ENCODE measurements at places on chromosomes 11 and 22.

DNA sequence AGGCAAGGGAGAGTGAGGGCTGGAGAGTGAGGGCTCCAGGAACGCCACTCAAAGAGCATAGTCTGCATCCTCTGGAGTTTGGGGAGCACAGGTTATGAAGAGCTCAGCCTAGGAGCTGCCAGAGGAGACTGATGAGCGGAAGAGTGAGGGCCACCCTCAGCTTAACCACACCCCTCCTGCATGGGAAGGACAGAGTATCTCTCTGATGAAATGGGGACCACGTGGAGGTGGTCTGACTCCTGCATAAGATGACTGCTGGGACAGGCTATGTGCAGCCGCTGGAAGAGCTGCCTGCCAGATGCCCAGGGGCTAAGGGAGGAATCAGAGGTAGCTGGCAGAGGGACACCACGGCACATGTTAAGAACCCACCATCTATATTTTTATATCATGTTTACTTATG, 162.9 kb upstream of the POU2AF2 start:
- no peak for DNase-seq

DNA sequence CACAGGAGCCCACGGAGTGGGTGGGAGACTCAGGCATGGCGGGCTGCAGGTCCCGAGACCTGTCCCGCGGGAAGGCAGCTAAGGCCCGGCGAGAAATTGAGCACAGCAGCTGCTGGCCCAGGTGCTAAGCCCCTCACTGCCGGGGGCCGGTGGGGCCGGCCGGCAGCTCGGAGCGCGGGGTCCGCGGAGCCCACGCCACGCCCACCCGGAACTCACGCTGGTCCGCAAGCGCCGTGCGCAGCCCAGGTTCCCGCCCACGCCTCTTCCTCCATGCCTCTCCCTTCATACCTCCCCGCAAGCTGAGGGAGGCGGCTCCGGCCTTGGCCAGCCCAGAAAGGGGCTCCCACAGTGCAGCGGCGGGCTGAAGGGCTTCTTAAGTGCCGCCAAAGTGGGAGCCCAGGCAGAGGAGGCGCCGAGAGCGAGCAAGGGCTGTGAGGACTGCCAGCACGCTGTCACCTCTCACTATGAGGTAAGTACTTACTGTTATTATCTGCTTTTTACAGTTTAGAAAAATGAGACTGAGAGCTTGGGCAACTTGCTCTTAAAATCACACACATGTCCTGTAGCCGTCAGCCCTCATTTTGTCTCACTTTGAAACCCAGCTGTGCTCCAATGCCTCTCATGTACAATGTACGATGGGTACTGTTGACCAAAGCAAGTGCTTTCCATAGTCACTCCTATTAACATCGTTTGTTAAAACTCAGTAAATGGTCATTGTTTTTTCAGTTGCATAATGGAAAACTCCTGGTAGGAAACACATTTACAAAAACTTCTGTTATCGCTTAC, 12.2 kb upstream of the OR10D3 start:
- DNase-seq = no peak

GRCh38 chr11:116691771-116692177, 81.0 kb downstream of the BUD13 start:
- DNase-seq = peak; percentile 85

- DNase-seq = no peak
Measured at GRCh38 chr11:64593156-64594105, 2.4 kb downstream of the SLC22A12 start.

GRCh38 chr22:33913188-33913587, 7.1 kb downstream of the LARGE1 start:
- DNase-seq = no peak

- peak; percentile 87 for DNase-seq
Measured at GRCh38 chr11:123429913-123430720, at the start of gene GRAMD1B. GRAMD1B (plus strand) TSS chr11:123430269; CDS start chr11:123430793, 524 bp downstream.

- no peak for DNase-seq
Measured at GRCh38 chr11:70594606-70595005, 196.3 kb downstream of the CTTN start.

GRCh38 chr11:65487467-65488272, 11.2 kb upstream of the MALAT1 start:
- DNase-seq = no peak

DNA sequence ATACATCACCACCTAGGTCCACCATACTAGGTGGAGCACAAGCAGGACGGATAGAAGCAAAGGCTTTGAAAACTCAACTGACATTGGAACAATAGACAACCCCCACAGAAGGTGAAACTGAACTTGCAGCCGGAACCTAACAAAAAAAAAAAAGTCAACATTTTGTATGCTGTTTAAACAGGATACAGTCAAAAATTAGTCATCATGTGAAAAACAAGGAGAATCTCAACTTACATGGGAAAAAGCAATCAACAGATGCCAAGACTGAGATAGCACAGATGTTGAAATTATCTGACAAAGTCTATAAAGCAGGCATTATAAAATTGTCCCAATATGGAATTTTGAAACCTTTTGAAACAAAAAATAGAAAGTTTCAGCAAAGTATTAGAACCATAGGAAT, 123.8 kb downstream of the RAB38 start:
- no peak for DNase-seq

- no peak for DNase-seq
Measured at GRCh38 chr11:73995731-73996130, 13.1 kb upstream of the UCP2 start.

DNA sequence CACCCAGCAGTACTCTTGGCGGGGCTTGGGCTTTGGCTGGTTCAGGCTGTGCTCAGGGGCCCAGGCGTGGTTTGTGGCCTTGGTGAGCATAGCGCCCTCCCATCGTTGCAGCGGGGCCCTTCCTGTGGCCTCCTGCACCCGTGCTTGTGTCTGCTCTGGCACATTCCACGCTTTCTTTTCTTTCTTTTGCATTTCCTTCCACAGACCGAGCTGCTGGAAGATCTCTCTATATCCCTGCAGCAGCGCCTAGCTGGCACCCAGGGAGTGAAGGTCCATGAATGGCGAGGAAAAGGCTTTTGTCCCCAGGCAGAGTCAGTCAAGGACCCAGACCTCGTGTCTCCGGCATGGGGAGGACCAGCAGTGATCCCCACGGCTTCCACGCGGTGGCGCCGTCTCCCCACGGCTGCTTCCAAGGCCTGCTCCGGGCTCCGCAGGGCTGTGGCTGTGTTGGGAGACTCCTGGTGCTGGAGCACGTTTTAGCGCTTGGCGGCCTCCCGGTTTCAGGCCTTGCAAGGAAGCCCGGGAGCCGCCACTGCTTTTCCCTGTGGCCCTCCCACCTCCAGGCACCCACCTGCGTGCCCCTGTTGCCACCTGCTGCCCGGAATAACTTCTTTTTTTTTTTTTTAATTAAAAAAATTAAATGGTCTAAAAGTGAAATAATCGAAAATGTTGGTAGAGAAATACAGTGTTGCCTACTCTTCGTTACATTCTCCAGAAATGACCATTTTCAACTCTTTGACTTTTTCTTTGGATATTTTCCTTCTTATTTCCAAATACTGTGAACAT, 28.5 kb downstream of the GLB1L2 start:
- DNase-seq = peak; percentile 88

- DNase-seq = no peak
Measured at GRCh38 chr11:131449036-131450019, 78.9 kb downstream of the NTM start.

DNA sequence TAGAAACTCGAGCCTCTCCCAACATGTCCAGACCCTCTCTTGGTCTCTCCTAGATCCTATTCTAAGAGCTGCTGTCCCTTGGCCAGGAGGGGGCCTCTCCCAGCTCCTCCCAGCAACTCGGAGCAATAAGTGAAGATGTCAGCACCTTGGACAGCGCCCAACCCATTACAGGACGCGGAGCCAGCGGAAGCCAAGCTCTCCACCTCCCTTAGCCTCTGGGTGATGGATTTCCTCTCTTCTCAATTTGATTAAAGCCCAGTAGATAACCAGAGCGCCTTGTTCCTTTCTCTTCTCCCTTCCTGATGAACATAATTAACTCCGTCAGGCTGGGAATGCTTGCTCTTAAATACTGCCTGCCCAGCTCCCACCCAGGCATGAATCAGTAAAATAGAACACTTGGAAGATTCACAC, 26.2 kb upstream of the TPBGL start:
- peak; percentile 88 for DNase-seq

- no peak for DNase-seq
Measured at GRCh38 chr11:76835928-76836612, 24.6 kb upstream of the ACER3 start.

DNA sequence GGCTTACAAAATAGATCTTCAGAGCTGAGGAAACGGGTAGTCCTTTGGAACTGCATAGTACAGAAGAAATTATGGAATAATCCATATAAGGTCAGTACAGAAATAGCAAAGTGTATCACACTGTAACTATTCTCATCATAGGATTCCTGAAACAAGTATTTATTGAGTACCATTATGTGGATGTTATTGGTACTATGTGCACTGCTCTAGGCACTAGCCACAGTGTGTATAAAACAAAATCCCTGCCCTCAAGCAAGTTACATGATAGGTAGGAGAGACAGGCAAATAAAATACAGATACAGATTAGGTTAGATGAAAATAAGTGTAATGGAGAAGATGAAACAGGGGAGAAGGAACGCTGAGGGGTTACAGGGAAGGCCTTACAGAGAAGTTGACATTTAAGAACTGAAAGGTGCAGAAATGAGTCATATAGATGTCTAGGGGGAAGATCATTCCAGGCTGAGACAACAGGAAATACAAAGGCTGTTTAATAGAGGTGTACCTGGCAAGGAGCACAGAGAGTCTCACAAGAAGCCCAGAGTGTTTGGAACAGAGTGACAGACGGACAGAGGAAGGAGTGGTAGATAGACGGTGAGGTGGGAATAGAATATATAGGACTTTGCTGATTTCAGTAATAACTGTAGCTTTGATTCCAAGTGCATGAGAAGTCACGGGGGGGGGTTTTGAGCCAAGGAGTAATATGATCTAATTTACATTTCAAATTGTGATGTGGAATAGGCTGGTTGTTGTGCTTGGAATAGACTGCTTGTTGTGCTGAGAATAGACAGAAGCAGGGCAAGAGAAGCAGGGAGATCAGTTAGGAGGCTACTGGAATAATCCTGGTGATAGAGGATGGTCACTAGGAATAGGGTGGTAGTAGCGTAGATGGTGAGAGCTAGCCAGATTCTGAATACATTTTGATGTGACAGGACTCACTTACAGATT, 13.7 kb downstream of the RNF141 start:
- no peak for DNase-seq

DNA sequence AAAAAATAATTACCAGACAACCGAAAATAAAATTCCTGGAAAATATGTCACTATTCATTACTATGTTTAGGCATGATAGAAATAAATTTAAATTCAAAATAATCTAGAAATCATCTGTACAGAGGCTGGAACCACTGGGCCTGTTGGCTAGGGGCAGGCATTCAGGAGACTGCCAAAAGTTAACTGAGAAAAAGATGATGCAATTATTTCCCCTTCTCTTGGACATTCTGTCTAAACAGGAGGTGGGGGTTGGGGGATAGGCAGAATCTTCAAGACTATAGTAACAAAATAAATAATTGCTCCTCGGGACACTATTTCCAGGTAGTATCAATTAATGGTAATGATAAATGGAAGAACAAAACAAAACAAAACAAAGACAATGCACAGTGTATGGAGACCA, 14.1 kb downstream of the BTBD10 start:
- DNase-seq = no peak

DNA sequence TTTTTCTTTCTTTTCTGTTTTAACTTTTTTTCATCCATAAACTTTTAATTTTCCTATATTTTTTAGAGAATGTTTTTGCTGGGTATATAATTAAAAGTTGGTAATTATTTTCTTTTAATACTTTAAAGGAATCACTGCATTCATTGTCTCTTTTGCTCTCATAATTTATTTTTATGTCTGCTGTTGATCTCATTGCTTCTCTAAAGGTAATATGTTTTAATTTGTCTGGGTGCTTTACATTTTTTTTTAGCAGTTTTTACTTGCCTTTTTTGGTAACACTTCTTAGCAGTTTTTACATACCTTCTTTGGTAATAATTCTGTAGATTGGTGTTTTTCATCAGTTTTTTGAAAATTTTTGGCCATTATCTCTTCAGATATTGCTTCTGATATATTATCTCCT, 89.4 kb upstream of the BMAL1 start:
- DNase-seq = no peak

DNA sequence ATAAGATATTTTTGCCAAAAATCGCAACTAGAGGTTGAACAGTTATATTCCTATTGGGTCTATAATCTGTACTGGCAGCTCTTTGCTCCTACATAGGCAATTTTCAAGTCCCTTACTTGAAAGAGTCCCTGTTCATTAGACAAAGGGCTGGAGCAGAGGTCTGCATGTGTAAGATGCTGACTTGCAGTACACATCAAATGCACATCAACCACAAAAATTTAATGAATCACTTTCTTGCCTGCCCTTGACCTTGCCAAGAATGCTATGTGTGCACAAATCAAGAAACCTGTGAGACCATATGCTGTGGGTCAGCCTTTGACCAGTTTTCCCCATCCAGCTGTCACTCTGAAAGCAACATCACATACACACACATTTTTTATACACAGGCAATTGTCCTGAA, 661.5 kb downstream of the LRRC4C start:
- no peak for DNase-seq

GRCh38 chr11:6472934-6473333, 807 bp downstream of the TRIM3 start:
- no peak for DNase-seq

- DNase-seq = no peak
Measured at GRCh38 chr11:28337701-28338100, 229.5 kb downstream of the METTL15 start.

DNA sequence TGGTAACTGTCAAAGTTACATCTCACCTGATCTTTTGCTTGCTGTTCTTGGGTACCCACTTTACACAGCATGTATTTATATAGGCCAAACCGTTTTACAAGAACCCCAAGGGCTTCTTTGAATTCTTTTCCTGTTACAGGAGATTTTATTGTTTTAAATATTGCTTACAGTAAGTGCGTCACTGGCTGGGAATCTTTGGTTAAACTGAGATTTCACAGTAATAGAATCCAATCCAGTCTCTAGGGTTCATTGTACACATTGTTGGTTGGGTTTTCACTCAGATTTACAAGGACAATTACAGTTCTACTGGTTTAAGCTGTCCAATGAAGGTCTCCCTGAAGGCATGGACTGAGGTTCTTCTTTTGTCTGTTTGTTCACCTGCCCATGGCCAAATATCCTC, 171.7 kb downstream of the INSC start:
- DNase-seq = no peak

- no peak for DNase-seq
Measured at GRCh38 chr11:22802861-22803260, 26.7 kb downstream of the SVIP start.

- DNase-seq = no peak
Measured at GRCh38 chr11:58495906-58496305, 12.0 kb downstream of the OR5B21 start.

All from activated CD8-positive, alpha-beta memory T cell treated with anti-CD3 and anti-CD28 coated beads for 24 hours (primary cell).